ENCODE measurements at places on chromosomes 13 and 19.

- DNase-seq: no peak
Observed at GRCh38 chr19:53927739-53928138, 18.7 kb downstream of the CACNG7 start.

DNA sequence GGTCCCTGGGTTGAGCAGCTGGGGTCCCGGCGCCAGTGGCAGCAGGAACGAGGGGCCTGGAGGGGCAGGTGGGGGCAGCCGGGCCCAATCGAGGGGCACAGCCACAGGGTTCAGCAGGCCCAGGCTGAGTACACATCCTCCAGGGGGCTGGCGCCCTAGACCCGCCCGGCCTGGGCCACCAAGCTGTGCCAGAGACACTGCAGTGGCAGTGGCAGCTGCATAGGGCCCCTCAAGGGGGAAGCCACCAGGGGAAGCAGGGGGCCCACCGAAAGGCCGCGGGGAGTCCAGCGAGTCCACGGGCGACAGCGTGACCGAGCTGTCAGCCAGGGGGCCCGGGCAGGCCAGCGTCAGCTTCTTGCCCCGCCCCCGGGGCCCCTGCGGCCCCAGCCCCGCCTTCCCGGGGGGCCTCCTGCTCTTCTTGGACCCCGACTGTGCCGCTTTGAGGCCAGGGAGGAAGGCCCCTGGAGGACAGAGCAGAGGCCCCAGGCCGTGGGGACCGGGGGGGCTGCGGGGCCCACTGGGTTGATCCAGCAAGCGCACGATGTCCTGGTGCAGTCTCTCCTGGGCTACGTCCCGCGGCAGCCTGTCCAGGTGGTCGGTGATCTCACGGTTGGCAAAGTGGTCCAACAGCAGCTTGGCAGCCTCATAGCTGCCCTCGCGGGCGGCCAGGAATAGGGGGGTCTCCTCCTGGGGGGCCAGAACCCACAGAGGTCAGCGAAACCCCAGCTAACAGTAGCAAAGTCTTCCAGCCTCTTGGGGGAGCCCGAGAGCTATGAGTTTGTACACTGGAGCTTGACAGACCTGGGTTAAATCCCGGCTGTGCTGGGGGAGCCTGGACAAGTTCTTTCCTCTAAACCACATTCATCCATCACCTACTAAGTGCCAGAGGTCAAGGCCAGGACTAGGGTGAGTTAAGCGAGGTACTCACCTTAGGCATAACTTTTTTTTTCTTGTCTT, 39.5 kb downstream of the NOTCH3 start:
- no peak for DNase-seq

DNA sequence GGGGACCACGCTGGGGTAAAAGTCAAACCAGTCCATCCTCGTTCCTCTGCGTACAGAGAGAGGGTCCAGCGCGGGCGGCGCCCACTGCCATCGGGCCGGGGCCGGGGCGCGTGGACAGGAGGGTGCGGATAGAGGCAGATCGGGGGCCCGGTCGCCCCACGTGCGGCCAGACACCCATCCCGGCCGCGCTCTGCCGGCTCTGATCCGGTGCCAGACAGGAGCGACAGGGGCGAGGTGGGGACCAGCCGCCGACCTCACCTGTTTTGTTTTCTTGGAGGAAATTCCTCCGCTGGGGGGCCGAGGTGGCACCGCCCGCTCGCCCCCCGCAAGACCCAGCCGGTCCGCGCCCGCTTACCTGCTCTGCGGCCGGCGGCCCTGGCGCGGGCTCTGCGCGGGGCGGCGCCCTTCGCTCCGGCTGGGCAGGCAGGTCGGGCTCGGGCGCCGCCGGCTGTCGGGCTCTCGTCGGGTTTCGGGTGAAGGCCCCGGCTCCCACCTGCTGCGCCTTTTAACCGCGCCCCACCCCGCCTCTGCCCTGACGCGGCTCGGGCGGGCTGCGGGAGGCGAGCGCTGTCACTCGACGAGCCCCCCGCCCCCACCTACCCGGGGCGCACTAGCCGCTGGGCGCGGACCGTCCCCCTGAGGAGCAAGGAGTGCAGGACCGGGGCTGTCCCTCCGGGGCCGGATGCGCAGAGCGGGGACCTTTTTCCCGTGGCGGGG, at the start of gene GJB6:
Gene GJB6, minus strand, starts transcription at position 481 of the 717 bp plus-strand sequence. CDS start 8,839 bp downstream, outside the sequence.
- DNase-seq: no peak

DNA sequence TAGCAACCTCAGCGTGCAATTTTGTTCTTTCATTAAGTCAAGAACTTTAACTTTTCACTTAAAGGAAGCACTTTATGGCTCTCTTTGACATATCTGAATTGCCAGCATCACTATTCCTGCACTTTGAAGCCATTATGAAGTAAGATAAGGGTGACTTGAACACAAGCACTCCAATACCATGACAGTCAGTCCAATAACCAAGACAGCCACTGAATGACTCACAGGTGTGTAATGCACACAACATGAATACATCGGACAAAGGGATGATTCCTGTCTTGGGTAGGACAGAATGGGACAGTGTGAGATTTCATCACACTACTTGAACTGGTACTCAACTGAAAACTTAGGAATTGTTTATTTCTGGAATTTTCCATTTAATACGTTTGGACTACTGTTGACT, 233.7 kb upstream of the IPO5 start:
- no peak for DNase-seq

DNA sequence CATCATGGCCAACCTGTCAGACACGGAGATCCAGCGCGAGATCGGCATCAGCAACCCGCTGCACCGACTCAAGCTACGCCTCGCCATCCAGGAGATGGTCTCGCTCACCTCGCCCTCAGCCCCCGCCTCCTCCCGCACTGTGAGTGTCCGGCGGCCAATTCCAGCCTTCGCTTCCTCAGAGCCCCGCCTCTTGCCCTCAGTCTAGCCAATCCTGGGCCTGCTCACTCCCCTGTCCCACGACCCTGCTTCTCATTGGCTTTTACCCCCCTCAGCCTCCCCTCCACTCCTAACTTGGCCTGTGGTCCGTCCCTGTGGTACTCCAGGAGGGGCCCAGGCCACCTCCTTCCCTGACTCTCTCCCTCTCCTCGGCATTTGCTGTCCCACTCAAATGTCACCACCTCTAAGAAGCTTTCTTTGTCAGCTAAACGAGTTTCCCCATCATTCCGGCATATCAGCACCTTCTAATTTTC, 12.3 kb downstream of the HRC start:
- no peak for DNase-seq

DNA sequence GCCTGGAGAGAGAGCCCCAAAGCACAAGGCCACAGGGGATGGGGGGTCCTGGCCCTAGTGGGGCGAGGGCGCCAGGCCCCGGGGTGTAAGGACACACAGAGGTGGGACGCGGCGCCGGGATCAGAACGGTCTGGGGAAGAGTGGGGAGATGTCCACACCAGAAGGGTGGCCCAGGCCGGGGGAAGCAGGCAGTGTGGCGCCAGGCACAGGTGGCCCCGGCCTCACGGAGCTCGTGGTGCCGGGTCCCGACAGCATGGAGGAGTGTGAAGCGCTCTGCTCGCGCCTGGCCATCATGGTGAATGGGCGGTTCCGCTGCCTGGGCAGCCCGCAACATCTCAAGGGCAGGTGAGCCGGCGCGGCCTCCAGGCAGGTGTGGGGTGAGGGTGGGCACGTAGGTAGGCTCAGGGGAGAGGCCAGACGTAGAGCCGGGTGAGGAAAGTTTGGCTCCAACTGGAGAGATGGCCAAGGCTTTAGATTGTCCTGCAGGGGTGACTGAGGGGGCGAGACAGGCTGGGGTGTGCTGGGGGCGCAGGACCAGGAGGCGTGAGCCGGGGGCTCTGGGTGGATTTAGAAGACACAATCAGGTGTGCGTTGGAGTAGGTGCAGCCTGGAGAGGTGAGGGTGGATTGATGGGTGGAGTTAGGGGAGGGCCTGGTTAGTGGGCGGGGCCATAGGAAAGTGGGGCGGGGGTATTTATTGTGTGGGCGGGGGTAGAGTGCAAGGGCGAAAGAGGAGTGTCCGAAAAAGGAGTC, 2.9 kb upstream of the ARHGAP45 start:
- DNase-seq: no peak

DNA sequence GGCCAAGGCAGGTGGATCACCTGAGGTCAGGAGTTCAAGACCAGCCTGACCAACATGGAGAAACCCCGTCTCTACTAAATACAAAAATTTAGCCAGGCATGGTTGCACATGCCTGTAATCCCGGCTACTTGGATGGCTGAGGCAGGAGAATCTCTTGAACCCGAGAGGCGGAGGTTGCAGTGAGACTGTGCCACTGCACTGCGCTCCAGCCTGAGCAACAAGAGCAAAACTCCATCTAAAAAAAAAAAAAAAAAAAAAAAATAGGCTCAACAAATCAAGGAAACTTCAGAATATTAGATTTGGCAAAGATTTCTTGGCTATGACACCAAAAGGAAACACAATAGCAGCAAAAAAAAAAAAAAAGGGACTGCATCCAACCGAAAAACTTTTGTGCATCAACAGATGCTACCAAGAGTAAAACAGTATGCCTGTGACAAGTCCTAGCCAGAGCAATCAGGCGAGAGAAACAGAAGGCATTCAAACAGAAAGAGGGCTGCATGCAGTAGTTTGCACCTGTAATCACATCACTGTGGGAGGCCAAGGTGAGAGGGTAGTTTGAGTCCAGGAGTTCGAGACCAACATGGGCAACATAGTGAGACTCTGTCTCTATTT, 23.8 kb downstream of the ZNF160 start:
- DNase-seq: no peak

DNA sequence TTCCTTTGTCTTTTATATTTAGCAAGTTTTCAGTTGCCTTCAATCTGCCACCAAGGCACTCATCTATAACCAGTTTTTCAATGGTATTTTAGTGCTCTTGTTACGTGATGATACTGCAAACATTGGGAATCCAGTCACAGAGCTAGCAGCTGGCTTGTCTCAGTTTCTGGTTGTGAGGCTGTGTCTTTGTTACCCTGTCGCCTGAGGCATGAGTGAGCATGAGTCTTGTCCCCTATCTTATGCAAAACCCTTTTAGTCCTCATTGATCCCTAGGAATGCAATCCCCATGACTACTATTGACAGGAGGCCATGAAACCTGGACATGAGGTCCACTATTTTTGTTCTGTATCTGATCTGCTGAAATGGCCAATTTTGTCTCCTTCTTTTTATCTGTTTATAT, 391.0 kb downstream of the LMO7 start:
- DNase-seq: no peak

DNA sequence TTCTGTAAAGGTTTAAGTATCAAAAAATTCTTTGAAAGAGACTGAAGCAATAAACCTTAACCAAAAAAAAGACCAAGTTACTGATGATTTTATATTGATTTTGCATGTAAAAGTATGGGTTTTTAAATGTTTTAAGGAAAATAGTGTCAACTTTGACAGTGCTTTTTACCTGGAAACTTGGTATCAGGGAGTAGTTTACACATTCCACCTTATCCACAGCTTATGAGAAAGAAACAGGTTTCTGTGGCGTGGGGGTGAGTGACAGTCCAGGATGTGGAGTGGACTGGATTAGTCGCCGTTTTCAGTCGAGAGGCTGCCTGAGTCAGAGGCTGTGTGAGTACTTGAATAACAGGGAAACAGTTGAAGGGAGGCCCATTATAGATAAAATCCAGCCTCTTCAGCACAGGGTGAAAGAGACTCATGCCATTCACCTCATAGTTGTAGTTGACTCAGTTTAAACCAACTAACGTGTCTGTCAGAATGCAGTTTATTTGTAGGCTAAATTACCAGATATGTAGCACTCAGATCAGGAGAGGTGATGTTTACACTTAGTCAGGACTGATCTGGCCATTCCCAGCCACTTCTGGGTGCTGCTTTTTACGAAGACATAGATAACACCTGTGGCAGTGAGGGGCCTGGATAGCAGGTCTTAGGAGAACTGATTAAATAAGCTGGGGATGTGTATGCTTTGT, 595 bp upstream of the GPR183 start:
- DNase-seq: no peak

- no peak for DNase-seq
Observed at GRCh38 chr19:2503521-2504109, 27.7 kb downstream of the GADD45B start.

GRCh38 chr19:42198676-42199439, 18.6 kb downstream of the DEDD2 start:
- no peak for DNase-seq

GRCh38 chr13:40982772-40983171, 36.3 kb downstream of the ELF1 start:
- no peak for DNase-seq

DNA sequence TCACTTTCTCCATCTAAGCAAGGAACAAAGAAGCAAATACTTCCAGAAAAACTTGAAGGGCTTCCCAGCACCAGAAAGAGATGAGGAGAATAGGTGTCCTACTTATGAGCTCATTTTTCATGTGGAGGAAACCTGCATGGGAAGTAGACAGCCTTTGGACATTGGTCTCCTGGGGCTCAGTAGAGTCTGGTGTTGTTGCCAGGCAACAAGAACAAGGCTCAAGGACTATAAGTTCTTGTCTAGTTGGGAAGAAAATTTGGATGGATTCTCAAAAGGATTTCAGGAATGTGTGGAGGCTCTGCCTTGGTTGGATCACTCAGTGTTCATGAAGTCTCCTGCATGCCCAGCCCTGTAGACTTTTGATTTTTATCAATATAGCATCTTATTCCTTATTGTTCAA, 84.5 kb downstream of the MBNL2 start:
- DNase-seq: no peak

GRCh38 chr19:15498910-15499309, 9.4 kb upstream of the CYP4F22 start:
- no peak for DNase-seq

DNA sequence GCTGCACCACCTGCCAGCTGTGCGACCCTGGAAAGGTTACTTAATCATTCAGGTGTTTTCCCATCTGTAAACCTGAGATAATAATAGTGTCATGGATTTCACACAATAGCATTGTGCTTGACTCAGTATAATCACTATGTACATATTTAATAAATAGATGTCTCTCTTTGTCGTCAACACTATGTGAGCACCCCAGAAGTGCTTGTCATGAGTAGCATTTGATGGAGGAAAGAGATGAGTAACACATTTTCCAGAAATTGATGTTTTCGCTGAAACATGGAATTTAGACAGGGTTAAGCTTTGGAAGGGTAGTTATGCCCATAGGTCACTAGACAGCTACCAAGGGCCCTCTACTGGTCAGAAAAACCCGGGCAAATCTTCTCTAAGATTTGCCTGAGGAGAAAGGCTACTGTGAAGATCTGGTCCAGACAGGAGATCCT, 9.5 kb upstream of the MBNL2 start:
- no peak for DNase-seq

GRCh38 chr13:25819856-25820530, 231.8 kb downstream of the SHISA2 start:
- DNase-seq: no peak

GRCh38 chr19:13104360-13104847, 1.7 kb upstream of the LYL1 start:
- DNase-seq: peak; percentile 57

All from esophagus squamous epithelium (tissue), 5 donors.